ENCODE measurements at places on chromosomes 12 and 14.

GRCh38 chr14:21016413-21017190, 8.3 kb downstream of the NDRG2 start:
- no peak for DNase-seq

GRCh38 chr14:106662936-106663550, 1136.7 kb downstream of the TMEM121 start:
- DNase-seq: no peak

- peak; percentile 43 for DNase-seq
These were observed 51.4 kb upstream of the GARIN2 start for GRCh38 chr14:67137744-67138371.

GRCh38 chr14:102610968-102611811, 18.7 kb downstream of the RCOR1 start:
- no peak for DNase-seq

Measured in cardiac fibroblast (primary cell).